Naive thymus-derived CD8-positive, alpha-beta T cell (primary cell): ENCODE measurements at places on chromosomes 1 and 21. TPM values are rescaled to one million over a fixed set of nuclear protein-coding genes. Genes with fewer than 3 reads are reported as not detected.
A peak's percentile ranks its signal among the peaks of the same experiment; 100 is the strongest.

- no peak for DNase-seq
These were observed 66.5 kb upstream of the GADD45A start for GRCh38 chr1:67618285-67619018.

DNA sequence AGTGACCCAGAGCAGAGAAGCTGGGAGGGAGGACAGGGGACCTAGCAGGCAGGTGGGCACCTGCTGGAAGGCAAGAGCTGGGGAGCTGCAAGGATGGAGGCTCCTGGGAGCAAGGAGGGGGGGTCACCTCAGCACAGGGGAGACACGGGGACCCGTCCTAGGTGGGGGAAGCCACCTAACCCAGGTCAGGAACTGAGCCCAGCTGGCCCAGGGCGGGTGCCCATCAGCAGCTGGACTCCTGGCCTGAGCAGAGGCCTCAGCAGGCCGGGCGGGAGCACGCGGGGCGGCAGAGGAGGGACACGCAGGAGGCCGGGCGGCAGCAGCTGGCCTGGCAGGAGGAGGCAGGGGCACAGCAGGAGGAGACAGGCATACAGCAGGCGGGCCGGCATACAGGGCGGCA, 949 bp downstream of the KRTAP10-1 start:
- no peak for DNase-seq

The GNAT2 gene
- not detected for polyA plus RNA-seq

DNA sequence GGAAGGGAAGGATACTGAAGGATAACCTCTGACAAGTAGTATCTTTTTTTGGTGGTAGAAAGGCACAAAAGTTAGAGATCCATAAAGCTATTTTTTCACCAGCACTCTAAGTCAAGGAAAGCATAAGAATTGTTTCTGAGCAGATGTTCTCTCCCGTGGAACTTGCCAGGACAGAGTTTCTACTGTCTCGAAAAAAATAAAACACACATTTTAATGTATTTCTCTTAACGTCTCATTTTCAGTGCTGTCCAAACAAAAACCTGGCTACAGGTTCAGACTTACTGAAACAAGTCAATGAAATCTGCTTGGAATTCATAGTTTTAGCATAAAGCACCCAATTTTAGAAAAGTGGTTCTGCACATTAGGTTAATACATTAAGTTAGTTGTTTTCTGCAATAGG, 338.3 kb downstream of the LTN1 start:
- no peak for DNase-seq

The ETV3L gene
- polyA plus RNA-seq, result not detected

DNA sequence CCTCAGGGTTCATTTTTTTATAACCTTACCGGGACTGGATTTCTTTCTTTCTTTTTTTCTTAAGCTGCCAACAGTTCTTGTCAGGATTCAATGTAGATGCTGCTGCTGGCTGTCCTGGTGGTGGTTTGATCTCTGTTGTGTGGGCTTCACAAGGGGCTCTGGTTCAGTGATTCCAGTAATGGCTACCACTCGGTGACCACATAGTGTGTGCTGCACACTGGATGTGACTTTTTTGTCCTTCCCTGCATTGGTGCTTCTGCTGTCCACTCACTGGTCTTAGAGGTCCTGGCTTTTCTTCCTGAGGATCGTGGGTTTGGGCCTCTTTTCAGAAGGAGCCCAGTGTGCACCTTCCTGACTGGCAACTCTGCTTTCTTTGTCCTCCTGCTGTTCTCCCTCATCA, 18.5 kb downstream of the KCNK1 start:
- DNase-seq, result no peak

- DNase-seq, result no peak
These were observed 128.8 kb downstream of the COQ8A start for GRCh38 chr1:227068883-227069282.

The CLCA1 gene
- not detected for polyA plus RNA-seq

DNA sequence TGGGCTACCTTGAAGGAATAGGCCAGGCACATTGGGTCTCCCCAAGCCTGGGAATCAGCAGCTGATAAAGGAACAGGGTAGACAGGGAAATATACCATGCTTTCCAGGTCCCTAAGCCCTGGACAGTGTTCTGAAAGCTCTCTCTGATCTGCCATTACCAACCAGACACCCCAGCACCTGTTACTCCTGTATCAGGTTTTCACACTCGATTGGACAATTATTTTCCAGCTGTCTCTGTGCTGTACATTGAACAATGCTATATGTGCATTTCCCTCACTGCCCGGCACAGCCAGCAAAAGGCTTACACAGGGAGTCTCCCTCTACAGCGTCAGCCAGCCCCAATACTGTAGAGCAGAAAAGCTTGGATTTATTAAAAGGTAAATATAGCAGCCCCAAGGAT, 4.7 kb downstream of the CFAP45 start:
- no peak for DNase-seq

DNA sequence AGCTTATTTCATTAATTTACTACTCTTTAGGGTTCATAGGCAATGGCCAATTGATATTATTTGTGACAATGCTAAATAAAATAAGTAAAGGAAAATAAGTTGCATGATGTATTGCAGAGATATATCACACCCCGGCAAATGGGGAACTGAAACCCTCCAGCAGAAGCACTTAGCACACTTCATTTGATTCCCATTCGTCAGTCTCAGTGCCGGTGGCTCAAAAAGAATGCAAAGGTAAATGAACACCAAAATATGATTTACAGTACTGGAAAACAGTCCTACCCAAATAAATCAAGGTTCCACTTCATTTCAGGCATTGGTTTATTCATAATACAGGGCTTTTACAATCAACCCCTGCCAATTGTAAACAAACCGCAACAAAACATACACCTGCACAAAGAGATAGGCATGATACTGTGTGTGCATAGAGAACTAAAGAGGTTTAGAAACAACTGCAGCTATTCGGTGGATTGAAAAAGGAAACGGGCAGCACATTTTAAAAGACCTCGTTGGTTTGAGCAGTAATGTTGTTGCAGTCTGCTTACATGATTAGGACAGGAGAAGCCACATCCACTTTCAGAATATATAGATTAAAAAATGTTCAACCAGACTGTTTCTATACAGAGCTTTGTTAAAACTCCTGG, 1019.2 kb downstream of the TTLL7 start:
- DNase-seq, result no peak

DNA sequence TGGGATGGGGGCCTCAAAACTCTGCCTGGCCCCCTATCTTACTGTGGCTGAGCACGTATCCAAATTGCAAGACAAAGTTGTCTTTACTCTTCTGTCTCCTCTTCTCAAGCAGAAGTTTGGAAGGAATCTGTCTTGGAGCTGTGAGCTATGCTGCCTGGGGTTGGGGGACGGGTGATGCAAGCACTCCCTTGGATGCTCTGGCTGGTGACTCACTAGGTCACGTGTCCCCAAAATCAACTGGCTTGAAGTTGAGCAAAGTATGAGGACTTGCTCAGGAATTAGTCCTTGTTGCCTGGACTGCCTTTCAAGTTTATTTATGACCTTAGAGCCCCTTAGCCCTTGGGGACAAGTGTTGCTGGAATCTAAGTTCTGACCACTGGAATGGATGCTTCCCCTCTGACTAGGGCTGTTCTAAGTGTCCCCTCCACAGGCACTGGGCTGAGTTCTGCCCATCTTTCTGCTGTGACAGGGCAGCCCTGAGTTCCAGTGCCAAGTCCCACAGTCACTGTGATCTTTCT, 269.5 kb downstream of the HHAT start:
- no peak for DNase-seq

The MASP2 gene
- not detected for polyA plus RNA-seq

GRCh38 chr21:19993268-19993667, 1004.9 kb upstream of the NCAM2 start:
- no peak for DNase-seq

DNA sequence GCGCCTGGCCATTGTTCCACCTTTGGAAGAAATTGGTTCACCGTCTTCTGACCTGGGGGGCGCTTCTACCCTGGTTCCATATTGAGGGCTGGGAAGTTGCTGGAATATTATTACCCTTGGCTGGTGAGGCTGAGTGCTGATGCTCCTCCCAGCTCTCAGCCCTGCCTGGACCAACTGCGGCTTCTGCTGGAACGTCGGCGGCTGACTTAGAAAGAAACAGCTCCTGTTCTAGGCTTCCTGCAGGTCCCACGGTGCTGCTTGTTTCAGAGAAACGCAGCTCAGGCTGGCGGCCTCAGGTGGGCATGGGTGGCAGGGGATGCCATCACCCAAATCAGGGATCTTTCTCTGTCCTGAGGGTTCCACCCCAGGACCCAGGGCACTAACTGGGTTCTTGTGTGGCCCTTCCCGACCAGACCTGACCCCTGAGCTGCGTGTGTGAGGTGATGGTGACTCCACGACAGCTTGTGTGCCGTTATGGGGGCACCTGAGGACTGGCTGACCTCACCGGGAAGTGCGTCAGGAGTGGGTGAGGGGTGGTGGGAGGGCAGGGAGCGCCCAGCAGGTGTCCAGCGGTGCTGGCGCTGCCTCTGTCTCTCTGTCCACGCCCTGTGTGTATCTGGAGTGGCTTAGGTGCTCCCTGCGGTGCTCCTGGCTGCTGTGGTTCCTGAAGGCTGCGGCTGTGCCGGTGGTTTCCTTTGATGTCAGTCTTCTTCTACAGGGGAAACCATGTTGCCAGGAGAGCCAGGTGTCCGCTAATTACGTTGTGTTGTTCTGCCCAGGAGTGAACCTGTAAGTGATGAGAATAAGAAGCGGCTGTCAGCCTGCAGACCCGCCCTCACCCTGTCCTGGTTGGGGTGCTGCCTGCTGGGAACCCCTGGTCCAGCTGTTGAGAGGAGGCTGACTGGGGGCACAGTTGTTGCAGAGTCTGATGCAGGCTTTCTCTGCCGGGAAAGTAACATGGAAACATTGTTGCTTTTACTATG, 8.9 kb downstream of the SKI start:
- peak; percentile 63 for DNase-seq

- DNase-seq, result no peak
These were observed 14.3 kb downstream of the OR2B11 start for GRCh38 chr1:247443641-247444040.

DNA sequence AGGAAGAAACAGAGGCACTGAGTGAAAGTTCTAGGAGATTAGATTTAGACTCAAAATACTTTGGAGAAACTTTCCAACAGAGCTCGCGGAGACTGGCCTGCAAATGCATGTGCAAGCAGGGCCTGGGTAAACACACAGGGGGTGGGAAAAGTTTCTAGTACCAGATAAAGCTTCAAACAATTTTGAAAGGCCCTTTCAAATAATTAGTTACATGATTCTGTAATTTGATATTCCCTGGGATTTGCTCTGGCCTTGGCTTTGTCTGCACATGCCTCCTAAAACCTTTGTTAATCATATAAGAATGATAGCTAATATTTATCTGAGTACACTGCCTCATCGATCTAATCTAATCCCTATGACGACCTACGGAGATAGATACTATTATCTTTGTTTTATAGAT, 31.3 kb downstream of the VTCN1 start:
- no peak for DNase-seq

The FLG2 gene
- polyA plus RNA-seq, result not detected

GRCh38 chr1:112030157-112030556, 40.7 kb upstream of the KCND3 start:
- no peak for DNase-seq

The HRNR gene
- not detected for polyA plus RNA-seq

DNA sequence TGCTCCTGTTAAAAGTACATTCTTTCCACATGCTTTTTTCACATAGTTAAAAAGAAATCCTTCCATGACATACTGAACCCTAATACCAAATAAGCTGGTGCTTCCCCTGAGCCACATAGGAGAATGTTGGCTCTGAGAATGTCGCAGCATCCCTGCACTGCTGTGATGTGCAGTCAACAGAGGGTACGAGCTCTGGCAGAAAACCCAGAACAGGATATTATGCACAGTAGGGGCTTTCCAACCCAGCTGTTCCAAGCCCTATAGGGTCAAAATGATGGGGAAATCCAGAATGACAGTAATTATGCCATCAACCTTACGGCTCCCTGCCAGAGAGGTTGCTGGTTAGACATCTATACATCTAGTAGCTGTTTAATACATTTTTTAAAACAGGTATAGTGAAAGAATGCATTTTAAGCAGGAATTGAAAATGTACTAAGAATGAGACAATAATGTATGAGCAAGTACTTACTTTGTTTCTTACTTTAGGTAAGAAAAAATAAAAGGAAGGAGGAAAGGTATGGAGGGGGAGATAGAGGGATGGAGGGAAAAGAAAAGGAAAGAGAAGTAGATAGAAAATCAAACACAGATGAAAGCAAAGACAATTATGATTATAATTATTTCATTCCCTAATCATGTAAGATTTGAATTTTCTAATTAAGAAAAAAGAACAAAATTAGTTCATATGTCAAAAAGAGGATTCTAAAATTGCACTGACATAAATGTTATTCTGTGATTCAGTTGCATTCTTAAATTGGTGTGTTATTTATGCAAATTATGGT, 126.0 kb downstream of the NR5A2 start:
- peak; percentile 29 for DNase-seq

The SPATA1 gene
- polyA plus RNA-seq, result not detected

The TSEN15 gene
- 51.2 TPM for polyA plus RNA-seq

The UBE2G2 gene
- 62.3 TPM for polyA plus RNA-seq

The CYP2J2 gene
- 3.6 TPM for polyA plus RNA-seq

- no peak for DNase-seq
These were observed 3.0 kb upstream of the MAN1A2 start for GRCh38 chr1:117364240-117364639.

DNA sequence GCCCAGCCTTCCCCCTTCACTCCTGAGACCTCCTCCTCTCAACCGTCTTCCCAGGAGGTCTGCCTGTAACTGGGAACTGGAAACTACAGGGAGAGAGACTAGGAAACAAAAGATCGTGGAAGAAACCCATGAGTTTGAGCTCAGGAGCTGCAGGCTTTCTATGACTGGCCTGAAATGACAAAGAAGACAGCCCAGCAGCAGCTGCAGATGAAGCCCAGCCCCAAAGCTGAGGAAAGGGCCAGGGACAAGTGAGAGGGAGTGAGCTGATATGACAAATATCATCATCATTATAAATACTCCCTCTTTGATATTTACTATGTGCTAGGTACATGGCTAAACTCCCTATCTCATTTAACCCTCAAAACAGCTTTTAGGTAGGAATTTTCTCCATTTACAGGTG, 142.6 kb upstream of the CTTNBP2NL start:
- no peak for DNase-seq

GRCh38 chr1:40535732-40536131, 4.3 kb downstream of the ZNF684 start:
- no peak for DNase-seq

DNA sequence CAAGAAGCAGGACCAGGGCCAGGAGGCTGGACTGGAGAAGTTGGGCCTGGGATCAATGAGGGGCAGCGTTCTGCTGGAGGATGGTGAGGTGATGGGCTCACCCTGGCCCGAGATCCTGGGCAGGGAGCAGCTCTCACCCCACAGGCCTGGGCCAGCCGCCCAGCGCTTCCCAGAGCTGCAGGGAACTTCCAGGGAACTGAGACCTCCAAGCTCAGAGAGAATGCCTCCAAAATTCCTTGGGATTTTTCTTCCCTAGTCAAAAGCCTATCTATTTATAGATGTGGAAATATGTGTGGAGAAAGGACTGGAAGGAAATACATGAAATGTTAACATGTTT, 121.2 kb downstream of the SPSB1 start:
- no peak for DNase-seq
